Osteocyte (in vitro differentiated cells): ENCODE measurements at places on chromosomes 7 and 10.

DNA sequence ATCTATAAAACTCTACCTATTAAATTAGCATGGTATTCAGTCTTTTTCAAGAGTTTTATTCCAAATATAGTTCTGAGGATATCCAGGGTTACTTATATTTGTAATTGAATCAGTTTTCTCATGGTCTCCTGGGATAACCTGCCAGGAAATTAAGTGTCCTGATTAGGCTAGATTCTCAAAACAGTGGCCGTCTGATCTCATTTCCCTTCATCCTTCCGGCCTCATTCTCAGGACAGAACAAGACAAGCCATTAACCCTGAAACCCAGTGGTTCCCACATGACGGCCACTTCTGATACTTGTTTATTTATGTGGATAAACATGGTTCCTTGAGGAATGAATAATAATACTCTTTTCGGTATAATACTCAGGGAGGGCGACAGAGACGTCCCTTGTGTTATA, 417.6 kb upstream of the POT1 start:
- no peak for DNase-seq

- DNase-seq, result no peak
Measured at GRCh38 chr10:82136103-82136502, 261.1 kb downstream of the NRG3 start.

GRCh38 chr7:103833401-103833800, 156.1 kb downstream of the RELN start:
- DNase-seq, result no peak

DNA sequence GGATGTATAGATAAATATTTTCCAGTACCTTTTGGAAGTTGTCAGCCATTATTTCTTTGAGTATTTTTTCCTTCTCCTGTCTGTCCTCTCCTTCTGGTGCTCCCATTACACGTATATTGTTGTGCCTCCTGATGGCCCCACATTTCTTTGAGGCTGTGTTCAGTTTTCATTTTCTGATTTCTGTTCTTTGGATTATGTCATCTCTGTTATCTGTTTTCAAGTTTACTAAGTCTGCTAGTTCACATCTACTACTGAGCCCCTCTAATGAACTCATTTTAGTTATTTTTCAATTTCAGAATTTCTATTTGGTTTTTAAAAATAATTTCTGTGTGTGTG, 16.3 kb downstream of the RBM33 start:
- DNase-seq, result no peak

GRCh38 chr10:42488416-42488815, 150.0 kb downstream of the ZNF33B start:
- no peak for DNase-seq

- no peak for DNase-seq
Measured at GRCh38 chr7:101625031-101625791, 3.9 kb downstream of the MYL10 start.

- DNase-seq, result no peak
Measured at GRCh38 chr10:106775127-106775526, 389.4 kb downstream of the SORCS1 start.

GRCh38 chr7:80206763-80207162, 72.1 kb downstream of the GNAI1 start:
- DNase-seq, result no peak

DNA sequence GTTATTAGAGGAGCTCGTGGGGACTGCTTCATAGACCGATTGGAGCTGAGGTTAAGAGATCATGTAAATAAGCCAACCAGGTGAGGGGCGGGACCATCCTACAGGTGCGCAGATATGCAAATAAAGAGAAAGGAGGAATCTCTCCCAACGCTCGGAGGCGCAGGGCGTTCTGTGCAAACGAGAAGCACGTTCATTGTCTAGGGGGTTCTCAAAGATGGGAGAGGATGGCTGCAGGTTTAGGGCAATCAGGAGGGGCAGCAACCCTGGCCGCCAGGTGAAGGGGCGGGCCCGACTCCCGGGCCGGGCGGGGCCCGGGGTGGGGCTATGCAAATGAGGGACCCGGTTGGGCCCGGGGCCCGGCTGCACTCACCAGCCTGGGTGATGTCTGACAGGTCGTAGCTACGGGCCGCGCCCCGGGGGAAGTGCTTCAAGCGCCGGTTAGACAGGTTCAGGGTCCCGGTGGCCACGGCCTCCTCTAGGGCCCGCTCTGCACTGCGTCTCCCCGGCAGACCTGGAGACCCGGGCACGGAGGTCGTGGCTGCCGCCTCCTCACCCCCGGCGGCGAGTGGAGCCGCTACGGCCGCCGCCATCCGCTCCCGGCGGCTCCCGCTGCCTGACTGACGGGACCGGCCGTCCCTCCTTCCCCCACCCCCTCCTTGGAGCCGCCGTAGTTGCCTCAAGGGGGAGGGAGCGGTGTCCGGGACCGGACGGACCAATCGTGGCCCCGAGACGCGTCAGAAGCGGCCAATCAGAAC, at the start of gene LRCH4:
LRCH4 (minus strand) TSS at position 619 of the 755 bp plus-strand sequence; CDS start at position 590, 29 bp downstream.
- no peak for DNase-seq

DNA sequence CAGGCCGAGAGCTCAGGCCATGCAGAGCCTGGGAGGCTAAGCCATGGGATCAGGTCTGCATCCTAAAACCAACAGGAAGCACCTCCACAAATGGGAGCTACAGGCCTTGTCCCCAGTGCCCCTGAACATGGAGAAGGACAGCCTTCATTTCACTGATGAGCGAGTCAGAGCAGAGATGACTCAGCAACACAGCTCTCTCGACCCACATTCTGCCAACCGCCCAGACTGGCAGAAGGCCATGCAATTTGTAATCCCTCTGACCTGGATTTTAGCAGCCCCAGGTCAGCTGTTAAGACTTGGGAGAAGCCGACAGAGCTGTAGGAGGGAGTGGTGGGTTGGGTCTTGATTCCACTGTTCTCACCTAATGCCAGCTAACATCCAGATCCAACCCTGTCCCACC, 25.5 kb downstream of the VOPP1 start:
- DNase-seq, result no peak

- DNase-seq, result no peak
Measured at GRCh38 chr10:114207349-114207748, 28.2 kb downstream of the TDRD1 start.

DNA sequence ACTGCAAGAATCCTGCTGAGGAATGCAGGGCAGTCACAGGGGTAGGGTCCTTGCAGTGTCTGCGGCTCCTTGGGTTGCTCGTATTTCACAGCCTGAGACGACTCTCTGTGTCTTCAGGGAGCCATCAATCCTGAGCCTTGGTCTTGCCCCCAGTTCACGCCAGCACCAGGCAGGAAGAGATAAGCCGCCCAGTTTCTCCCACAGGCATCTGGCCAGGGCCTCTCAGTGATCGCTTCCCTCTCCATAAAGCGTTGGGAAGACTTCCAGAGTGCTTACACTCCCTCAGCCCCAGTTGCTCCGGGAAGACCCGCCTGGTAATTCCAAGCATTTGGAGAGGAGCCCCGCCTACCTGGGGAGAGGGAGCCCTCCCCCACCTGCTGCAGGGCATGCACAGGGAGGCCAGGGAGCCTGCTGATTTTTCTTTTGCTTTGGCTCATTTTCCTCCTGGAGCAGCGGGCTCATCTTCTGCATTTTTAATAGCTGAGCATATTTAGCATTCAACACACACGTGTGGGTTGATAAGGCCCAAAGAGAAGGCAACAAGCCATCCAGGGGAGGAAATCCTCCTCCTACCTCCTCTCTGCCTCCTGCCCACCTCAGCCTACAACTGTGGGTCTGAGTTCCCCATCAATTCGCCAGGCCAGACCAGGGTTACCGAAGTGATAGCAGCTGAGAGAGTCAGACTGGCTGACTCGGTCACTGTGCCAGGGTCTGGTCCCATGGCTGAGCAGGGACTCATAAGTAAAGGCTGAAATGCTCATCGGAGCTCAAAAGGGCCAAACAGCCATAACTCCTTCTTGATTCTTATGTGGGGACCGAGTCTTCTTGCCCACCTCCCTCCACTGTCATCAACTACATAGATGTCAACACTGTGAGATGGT, 74.4 kb upstream of the EFCAB10 start:
- DNase-seq, result no peak
